ENCODE measurements at places on chromosomes 7 and 10.

DNA sequence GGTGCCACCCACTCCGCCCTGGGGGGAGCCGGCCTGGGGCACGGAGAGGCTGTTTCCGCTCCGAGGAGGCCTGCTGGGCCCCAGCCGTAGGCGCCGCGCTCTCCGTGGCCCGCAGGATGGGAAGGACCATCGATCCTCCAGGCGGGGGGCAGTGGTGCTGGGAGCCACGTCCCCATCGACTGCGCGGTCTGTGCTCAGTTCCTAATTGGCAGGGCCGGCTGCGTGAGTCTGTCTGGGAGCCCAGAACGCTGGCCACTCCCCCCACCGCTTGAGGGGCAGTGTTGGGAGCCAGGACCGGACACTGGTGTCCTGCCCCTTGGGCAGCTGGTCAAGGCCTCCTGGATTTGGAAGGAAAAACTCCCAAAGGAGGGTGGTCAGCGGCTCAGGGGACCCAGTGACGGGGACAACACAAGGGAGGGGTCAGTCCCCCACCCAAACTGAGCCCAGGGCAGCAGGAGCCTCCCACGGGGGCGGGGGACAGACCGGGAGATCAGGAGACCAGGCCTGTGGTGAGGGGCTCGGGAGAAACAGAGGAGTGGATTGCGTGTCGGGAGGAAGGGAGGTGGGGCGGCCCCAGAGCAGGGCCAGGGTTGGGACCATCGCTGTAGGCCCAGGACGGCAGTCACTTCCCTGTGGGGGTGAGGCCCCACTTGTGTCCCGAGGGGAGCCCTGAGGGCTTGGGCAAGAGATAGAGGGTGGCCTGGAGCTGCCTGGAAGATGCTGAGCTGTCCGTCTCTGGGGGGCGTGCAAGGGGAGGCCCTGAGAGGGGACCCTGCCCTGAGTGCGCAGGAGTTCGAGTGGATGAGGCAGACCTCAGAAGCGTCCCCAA is 89.0 kb downstream of the UNCX start:
- DNase-seq = no peak

- DNase-seq = no peak
Observed at GRCh38 chr7:129199406-129199805, 11.0 kb downstream of the SMO start.

GRCh38 chr10:128178302-128178958 is 52.2 kb upstream of the MKI67 start:
- no peak for DNase-seq

- no peak for DNase-seq
Observed at GRCh38 chr7:157977306-157977705, 610.3 kb downstream of the PTPRN2 start.

- peak; percentile 68 for DNase-seq
Observed at GRCh38 chr7:104943502-104944343, 70.3 kb upstream of the KMT2E start.

DNA sequence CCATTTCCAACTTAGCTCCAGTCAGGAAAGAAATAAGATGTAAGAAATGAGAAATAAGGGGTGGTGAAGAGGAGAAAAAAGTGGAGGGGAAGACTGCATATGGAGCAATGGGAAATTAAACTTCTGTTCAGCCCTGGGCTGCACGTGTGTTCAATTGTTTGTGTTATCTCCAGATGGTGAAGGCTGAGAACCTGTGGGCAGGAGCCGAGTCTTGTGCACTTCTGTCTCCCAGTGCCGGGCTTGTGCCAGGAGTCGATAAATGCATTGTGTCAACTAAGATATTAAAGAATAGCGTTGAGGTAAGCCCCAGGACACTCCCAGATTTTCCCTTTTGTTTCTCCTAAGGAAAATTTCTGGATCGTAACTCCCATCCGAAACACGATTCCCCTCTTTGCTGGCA is 98.2 kb downstream of the PRLHR start:
- DNase-seq = no peak

DNA sequence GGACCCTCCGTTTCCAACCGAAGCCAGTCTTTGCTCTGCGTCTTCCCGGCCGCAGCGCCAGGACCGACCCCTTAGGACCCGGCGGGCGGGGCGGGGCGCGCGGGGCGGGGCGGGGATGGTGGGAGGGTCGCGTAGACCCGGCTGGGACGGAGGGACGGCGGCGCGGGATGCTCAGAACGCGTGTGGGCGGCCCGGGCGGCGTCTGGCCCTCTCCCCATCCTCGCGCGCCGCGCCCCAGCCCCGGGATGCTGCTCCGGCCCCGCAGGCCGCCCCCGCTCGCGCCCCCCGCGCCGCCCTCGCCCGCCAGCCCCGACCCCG is at the start of gene UTF1:
Gene UTF1 (plus strand): TSS at position 174 of the 318 bp plus-strand sequence. CDS start 72 bp downstream, at position 246.
- DNase-seq = no peak

DNA sequence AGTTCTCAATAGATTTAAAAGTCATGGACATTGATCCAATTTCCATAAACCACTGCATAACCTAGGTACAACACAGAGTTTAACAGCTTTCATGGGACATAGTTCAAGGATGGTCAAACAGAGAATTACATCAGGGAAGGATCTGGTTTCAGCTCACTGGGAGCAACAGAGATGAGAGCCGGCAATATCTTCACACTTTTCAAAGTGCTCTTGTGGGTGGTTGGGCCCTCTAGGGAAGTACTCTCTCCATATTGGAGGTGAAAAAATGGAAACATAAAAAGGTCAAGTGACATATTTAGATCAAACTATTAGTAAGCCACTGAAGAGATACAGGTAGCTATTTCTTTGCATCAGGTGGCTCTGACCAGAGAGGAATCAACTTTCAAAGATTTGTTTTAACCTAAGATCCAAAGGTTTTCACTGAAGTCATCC is 61.8 kb upstream of the LRRN3 start:
- no peak for DNase-seq

GRCh38 chr10:10053051-10053450 is 964.6 kb upstream of the CELF2 start:
- no peak for DNase-seq

DNA sequence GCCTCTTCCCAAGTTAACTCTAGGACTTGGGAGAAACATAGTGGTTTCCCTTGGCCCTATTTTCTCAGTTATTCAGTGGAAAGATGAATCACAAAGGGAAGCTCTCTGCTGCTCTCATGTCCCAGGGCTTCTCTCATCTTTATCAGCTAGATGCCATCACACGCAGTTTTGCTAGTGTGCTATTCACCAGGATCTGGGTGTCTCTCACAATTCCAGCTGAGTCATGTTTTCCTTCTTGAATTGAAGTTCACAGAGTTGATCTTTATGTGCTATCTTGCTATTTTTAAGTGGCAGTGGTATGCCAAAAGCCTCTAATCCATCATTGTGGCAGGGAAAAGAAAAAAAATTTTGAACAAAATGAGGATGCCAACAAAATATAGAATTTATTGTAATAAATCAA is 101.3 kb downstream of the TWIST1 start:
- DNase-seq = peak; percentile 52

GRCh38 chr7:156145996-156146395 is 333.7 kb upstream of the SHH start:
- DNase-seq = no peak

DNA sequence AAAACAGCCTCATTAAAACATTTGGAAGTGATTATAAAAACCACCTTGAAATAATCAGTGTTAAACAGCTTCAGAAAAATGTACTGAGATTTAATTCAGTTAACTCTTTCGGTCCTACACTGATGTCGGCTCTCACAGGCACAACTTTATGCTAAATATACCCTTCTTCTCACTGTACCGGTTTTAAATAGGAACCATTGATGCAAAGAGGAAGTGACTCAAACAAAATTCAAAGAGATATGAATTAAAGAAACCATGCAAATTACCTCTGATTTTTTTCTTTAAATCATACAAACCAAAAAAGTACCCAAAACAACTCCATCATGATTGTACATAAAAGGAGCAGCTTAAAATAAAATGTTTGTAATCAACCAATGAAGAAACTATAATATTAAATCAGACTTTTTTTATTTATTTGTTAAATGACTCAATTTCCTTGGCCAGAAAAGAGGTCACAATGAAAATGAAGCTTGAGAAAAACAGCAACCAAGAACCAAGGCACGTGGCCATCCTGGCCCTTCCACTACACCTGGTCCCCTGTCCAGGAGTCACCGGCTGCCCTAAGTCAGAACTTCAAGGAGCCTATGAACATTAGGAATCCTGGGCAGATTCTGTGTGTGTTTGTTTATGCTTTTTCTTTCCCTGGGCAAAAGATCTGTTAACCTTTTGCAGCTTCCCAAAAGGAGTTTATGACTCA is 73.0 kb upstream of the CABCOCO1 start:
- DNase-seq = no peak

DNA sequence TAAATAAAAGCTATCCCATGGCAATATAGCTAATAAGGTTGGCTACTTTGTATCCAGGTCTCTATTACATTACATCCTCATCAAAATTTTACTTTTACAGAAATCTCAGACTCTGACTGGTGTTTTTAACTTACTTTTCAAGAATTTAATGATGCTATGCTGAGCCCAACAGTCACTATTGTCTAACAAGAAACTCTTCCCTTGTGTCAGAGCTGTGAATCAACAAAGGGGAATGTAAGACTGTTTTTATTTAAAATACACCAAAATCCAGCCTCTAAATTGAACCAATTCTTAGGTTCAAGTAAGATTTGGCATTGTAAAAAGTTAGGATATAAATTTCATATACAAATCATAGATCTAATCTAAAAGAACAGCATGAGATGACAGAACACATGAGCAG is 7.0 kb downstream of the RTKN2 start:
- no peak for DNase-seq

- DNase-seq = peak; percentile 12
Observed at GRCh38 chr7:80182630-80183276, 48.1 kb downstream of the GNAI1 start.

- no peak for DNase-seq
Observed at GRCh38 chr10:49364747-49365146, 31.1 kb downstream of the DRGX start.

GRCh38 chr10:55214608-55215007 is 413.6 kb upstream of the PCDH15 start:
- DNase-seq = no peak

- no peak for DNase-seq
Observed at GRCh38 chr10:31972519-31973041, 43.9 kb upstream of the ARHGAP12 start.

- DNase-seq = no peak
Observed at GRCh38 chr7:37598824-37599223, 84.7 kb upstream of the GPR141 start.

DNA sequence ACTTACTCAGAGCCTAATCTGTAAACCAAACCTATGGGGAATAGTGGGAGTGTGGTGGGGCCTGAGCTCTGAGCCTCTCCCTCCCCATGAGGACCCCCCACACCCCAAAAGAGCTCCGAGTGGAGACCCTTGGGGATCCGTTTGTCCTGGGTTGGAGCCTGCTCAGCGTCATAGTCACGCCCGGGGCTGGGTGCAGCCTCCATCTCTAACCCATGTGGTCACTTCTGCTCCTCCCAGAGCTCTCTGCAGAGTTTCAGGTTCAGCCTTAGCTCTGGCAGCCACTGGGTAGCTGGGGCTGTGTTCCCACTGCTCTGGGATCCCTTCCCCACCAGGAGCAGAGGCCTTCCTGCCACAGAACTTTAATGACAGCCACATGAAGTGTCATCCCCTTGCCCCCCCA is 25.9 kb downstream of the PFKFB3 start:
- no peak for DNase-seq

DNA sequence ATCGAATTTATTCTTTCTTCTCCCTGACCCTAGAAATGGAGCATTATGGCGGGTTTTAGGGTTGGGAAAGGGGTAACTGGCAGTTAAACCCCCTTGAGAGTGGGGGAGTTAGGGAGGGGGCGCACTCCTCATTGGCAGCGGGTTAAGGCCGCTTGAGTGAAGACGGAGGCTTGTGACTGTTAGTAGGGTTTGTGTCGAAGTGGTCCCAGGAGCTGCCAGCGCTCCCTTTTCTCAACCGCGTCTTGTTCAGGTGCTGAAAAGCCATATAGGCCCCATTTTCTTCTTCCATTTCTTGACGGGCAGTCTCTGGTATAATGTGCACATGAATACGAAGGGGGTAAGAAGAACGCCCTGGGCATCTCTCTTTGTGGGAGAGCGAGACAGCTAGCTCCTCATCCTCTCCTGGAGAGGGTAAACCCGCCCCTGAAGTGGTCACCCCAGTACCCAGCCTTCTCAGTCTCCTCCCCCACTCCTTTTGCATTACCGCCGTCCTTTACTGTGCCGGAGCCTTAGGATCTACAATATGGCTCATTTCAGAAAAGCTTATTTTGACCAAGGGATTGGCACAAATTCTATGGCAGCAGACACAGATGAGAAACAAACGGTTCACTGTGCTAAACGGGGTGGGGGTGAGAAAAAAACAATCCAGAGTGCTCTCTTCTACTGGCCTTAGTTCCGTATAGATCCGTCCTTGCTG is 836 bp downstream of the KMT2E start:
- DNase-seq = peak; percentile 68

DNA sequence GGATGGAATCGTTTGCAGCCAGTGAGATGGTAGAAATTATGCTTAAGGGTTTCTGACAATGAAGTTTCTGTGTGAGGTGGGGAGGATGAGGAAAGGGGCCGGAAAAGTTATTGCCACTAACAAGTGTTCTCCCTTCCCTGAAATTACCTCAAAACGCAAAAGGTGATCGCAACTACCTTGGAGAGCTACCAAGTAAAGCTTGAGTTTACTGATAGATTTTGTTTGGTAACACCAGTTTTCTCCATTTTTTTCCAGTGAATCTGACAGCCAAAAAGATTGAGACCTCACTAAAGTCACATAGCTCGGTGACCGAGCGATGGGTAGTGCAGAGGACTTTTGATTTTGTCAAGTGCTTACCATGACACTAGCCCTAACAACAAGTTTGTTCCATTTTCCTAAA is 1.6 kb downstream of the SUV39H2 start:
- peak; percentile 15 for DNase-seq

DNA sequence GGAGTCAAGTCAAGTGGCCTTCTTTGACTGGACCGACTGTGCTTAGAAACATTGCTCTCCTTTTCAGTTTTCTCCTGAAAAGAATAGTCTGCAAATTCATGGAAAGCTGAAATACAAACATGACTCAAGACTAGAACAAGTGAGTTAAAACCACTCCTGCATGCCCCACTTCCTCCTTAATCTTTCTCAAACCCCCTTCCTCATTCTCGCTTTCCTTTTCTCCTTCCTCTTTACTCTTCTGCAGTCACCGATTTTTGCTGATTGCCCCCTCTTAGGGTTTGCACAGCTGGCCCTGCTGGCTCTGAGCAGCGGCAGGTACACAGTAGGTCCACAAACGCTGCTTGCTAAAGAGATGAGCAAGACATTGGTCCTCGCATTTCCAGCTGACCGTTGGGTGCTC is 34.8 kb upstream of the MKI67 start:
- DNase-seq = no peak

GRCh38 chr7:156732091-156732625 is 91.6 kb downstream of the RNF32 start:
- no peak for DNase-seq
